Occipital lobe (tissue), 3 donors: ENCODE measurements at places on chromosomes 6 and 20. TPM values are rescaled to one million over a fixed set of nuclear protein-coding genes. Genes with fewer than 3 reads are reported as not detected.

Gene ZSWIM3
- 13.9 TPM for total RNA-seq

Gene CFB
- 0.62 TPM for total RNA-seq

- DNase-seq = no peak
Measured at GRCh38 chr6:34462551-34462971, 3.3 kb upstream of the PACSIN1 start.

Gene MC3R
- total RNA-seq = not detected

DNA sequence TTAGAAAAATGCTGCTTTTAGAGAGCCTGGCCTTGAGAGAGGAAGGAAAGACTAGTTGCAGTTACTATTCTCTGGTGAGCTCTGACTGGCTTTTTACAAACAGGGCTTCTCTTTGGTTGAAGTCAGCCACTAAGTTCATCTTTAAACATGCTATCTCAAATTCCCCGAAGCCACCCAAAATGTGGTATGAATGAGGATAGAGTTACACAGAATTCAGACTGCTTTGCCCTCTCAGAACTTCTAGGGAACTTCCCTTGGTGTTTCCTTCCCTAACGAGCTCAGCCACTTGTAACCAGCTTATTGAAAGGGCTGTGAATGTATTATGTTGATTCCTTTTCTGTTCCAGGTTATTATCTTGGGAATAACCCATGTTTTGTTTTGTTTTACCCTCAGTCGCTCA lies 73.5 kb downstream of the EFHC1 start:
- DNase-seq = no peak

DNA sequence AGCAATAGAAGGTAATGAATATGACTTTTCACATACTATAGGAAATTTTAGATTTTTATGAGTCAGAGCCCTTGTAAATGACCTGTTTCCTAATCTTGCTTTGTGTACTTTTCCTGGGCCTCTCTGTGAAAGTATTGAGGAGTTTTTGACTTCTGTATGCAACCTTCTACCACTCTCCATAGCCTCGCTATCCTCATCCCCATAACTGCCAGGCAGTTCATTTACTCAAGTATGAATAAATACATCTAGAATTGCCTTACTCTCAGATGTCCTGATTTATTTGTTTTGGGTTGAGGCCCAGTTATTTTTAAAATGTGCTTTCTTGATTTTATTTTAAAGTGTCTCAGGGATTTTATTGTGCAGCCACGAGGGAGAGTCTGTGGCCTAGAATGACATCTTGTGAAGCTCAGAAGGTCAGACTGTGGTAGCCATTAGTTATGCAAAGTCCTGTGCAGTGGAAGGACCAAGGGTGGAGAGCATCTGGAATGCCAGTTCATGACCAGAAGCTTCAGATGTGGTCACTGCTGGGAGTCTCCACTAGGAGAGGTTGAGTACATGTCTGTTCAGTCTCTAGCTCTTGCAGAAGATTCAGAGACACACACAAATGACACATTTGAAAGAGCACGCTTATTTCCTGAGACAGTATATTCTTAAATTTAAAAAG lies 346.2 kb upstream of the IMPG1 start:
- no peak for DNase-seq

GRCh38 chr6:157383471-157383870 lies 2.5 kb downstream of the ZDHHC14 start:
- DNase-seq = no peak

- DNase-seq = no peak
Measured at GRCh38 chr6:53306819-53307347, 41.9 kb downstream of the ELOVL5 start.

- no peak for DNase-seq
Measured at GRCh38 chr20:18689557-18689956, 101.7 kb downstream of the DTD1 start.

DNA sequence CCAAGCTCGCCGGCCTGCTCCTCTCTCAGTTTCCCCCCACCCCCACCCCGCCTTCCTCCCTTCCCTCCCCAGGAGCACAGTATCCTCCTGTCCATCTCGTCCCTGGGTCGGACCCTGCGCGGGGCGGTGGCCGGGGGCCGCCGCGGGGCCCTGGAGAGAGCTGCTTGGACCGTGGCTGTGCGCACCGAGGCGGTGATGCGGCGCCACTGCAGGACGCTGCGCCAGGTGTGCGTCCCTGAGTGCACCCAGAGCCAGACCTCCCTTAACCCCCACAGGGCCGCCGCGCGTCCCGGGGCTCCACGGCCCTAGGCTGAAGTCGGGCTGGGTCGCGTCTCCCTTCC lies 2.2 kb downstream of the C20orf204 start:
- no peak for DNase-seq
